Inflammatory macrophage treated with lipopolysaccharide for 1 hour (primary cell): ENCODE measurements at places on chromosomes 3 and 15.

DNA sequence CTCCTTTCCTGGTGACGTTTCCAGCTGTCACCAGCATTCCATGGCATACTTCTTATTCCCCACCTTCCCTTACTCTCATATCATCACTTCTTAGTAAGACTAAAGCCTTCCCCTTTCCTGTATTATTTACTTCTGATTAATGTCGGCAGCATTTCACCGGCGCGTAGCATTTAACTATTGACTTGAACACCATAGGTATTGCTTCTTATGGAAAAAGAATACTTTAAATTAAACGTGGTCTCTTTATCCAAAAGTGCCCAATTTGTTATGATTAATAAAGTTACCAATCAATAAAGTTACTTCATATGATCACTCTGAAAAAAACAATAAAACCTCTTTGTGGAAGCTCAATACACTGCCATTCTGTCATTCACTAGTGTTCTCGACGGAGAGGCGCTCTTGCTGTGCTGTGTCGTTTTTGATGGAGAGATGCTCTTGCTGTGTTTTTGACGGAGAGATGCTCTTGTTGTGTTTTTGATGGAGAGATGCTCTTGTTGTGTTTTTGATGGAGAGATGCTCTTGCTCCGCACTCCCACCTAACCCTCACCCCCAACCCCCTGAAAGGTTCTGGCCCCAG is 165.0 kb downstream of the XXYLT1 start:
- no peak for DNase-seq

DNA sequence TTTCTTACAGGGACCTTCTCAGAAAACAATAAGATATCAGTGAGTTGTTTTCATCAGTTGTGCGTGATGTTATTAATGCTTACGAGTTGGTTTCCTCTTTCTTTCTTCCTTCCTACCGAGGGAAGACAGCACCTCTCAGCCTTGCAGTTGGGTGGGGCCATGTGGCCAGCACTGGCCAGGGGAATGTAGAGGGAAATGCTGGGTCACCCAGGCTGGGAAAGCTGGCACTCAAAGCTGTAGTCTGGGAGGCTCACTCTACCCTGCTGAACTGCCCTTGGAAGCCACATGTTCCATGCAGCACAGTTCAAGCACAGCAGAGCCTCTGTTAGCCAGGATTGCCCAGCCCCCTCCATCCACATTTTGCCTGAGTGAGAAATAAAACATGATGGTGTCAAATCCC is 10.1 kb upstream of the CHCHD6 start:
- no peak for DNase-seq

- DNase-seq, result no peak
These were observed 129.4 kb downstream of the STT3B start for GRCh38 chr3:31661993-31662670.

DNA sequence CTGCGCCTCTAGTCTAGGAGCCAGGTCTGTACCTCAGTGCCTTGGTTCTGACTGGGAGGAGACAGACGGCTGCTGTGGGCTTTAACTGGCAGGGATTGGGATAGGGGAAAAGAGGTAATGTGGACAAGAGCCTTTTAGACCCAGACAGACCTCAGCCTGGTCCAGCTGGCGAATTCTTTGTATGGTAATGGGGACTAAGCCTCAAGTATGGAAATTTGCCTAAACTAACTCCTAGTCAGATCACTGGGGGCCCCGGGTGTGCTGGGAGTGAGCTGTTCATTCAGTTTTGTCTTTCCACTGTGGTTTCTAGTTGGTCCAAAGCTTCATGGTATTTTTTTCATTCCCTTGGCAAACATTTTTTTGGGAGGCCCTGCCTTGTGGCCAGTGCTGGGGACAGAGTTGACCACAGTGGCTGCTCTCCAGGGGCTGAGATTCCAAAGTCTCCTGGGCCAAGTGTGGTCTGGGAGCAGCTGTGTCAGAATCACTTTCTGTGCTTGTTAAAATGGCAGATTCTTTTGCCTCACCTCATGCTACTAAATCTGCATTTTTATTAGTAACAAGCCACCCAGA is 261.4 kb upstream of the C2CD4B start:
- DNase-seq, result no peak

GRCh38 chr3:141085343-141086070 is 34.4 kb downstream of the SPSB4 start:
- DNase-seq, result no peak

DNA sequence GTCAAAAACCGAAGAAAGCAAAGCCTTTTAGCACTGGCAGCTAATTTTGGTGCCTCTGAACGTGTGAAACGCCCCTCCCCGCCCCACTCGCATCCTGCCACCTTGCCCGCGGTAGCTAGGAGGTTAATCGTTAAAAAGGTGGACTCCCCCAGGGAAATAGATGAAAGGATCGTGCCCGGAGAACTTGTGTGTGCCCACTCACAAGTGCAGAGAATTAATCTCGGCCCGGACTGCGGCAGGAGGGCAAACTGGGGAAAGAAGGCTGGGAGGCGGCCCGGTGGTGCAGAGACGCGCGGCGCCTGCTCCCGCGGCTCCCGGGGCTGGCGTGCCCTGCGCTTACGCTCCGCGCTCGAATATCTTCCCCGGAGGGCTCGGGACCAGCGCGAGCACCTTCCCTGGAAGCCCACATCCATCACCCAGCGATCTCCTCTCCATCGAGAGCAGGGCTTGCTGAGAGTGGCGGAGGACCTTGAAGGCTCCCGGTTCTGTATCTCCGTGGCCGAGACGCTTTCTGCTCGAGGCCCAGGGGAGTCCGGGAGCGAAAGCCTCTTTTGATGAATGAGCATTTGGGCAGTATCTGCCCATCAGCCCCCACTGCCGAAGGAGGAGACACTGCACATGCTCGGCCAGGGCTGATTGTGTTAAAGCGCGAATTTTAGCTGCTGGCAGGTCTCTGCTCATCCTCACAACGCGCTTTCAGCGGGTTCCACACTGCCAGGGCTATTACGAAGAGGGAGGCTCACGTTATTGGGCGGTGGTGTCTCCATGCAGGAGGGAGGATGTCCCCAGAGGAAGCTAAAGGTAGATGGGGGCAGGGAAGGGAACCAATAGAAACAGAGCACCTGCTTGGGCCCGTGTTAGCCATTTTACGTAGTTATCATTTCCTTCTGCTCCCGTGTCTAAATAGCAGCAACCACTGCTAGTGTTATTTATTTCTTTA is 1.3 kb upstream of the SPTSSB start:
- DNase-seq, result no peak

- no peak for DNase-seq
These were observed 64.0 kb downstream of the CHRD start for GRCh38 chr3:184443831-184444230.

GRCh38 chr3:63967675-63968611 is 55.4 kb downstream of the PSMD6 start:
- DNase-seq, result no peak

DNA sequence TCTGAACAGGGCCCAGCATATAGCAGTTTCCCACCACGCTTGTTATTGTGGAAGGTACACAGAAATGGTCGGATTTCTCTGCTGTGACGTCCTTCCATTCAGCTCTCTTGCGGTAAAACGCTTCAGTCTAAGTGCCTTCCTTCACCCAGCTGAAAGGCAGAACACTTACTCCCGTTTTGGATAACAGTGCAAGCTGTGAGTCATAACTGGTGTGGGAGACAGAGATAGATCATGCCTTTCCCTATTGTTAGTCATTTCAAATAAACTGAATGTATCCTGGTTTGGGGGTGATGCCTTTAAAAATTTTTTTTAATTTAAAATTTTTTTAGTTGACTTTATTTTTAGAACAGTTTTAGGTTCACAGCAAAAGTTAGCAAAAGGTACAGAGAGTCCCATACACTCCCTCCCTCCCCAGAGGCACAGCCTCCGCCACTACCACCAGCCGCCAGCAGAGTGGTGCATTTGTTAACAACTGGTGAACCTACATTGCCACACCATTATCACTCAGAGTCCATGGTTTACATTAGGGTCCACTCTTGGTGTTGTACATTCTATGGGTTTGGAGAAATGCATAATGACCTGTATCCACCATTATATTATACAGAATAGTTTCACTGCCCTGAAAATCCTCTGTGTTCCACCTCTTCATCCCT is 94.9 kb upstream of the NSMCE3 start:
- DNase-seq, result no peak

DNA sequence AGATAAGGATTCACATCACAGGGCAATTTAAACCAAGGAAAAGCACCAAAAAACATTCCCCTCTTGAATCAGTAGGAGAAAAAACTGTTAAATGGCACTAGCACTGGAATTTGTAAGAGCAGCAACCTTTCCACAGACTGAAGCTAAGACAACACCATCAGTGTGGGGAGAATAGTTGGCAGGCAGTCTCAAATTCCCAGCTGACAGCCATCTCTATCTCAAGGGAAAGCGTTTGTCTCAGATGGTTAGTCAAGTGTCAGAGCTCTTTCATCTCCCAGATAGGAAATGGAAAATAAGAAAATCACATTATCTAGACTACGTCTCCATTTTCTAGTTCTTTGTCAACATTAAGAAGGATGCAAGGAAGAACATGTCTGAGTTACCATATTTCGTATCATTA is 228.7 kb downstream of the WDR72 start:
- no peak for DNase-seq
